Stimulated activated memory B cell treated with anti-CD40 and anti-IgM and Interleukin-4, amounts not matched to agents 10 μg/mL and 1 μg/mL and 100 μg/mL, for 72 hours (primary cell): ENCODE measurements at places on chromosomes 5 and 9.
A peak's percentile ranks its signal among the peaks of the same experiment; 100 is the strongest.

- peak; percentile 53 for ATAC-seq
Measured at GRCh38 chr5:171906703-171907590, 99.5 kb downstream of the FBXW11 start.

GRCh38 chr5:2130361-2130760, 247.6 kb upstream of the IRX4 start:
- ATAC-seq, result no peak

DNA sequence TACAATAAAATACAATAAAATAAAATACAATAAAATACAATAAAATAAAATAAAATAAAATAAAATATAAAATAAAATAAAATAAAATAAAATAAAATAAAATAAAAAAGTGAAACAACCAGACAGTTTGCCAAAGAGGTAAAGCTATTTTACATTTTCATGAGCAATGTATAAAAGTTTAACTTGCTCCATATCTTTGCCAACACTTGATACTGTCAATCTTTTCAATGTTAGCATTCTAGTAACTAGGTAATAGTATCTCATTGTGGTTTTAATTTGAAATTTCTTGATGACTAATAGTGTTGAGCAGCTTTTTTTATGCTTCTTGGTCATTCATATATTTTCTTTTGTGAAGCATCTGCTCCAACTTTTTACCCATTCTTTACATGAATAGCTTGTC, 17.3 kb downstream of the TTC33 start:
- ATAC-seq, result no peak

DNA sequence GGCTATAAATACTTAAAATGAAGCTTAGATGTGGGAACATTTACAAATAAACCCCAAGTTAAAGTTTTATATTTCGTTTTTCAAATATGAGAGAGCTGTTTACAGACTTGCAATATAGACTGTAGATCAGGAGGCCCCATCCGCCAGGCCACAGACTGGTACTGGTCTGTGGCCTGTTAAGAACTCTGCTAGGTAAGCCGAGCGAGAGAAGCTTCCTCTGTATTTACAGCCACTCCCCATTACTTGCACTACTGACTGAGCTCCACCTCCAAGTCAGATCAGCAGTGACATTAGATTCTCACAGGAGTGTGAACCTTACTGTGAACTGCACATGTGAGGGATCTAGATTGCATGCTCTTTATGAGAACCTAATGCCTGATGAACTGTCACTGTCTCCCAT, 561.4 kb upstream of the FAM174A start:
- ATAC-seq, result no peak

DNA sequence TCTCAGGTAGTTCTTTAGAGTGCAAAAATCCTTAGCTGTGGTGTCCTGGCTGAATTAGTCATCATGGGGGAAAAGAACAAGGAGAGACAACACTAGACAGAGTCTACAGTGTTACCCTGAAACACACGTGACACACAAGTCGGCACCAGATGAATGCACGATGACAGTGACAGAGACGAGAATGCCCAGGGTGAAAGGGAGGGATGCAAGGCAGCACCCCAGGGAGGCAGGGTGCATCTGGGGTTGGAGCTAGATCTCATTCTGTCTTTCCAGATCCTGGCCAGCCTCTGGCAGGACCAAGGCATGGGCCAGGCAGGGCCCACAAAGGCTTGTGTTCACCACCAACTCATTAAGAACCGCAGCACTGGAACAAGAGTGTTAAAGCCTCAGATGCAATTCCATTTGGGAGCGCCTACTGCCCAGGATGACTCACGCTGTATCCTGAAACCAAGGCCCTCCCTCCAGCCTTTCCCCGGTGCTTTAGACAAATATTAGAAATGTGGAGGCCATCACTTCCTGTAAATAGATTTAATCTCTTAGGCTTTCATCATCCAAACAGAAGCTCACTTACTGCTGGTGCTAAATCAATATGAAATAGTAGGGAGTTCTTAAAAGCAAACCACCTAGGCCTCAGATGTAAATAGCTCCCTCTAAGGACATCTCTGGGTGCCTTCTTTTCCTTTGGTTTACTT, 56.1 kb downstream of the IRX2 start:
- no peak for ATAC-seq

DNA sequence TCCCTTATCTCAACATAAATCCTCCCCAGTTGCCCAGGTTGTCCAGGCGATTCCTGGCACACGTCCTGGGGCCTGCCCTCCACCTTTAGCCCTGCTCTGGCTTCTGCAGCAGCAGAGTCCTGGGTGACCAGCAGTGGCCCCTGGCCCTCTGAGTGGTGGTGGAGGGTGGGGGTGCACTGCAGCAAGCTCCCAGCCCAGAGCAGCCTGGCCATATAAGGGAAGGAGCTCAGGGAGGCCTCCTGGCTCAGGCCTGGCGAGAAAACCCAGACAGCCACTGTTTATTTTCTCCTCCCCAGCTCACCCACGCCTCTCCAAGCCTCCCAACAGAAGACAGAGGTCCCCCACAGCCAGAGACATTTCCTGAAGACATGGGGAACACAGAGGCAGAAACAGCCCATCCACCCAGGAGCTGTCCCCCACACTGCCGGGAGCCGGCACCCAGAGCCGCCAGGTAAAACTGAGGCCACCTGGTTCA, 44.7 kb upstream of the IL17B start:
- no peak for ATAC-seq

DNA sequence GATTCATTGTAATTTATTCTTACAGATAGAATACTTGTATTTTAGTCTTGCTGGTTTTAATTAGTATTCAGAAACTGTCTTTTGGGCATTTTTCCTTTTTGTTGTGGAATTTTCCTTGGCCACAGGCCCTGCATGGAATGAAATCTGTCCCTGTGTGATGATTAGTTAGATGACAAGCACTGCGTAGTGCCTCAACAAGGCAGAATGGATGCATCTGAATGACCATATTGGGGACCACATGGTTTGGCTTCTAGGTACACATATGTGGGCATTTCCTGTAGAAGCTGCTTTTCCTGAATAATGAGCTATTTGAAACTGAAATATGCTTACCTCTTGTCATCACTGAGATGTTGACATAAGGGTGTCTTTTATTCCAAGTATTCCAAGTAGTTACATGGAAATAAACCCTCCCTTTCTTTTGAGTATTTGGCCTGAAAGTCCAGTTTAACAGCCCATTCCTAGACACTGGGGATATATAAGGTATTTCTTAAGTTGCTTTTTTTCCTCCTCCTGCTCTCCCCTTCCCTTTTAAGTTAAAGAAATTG, 147.3 kb downstream of the YTHDC2 start:
- ATAC-seq, result no peak

- ATAC-seq, result no peak
Measured at GRCh38 chr9:29039258-29039657, 1466.0 kb upstream of the C9orf72 start.

- peak; percentile 14 for ATAC-seq
Measured at GRCh38 chr5:118692811-118693342, 295.5 kb downstream of the DTWD2 start.

DNA sequence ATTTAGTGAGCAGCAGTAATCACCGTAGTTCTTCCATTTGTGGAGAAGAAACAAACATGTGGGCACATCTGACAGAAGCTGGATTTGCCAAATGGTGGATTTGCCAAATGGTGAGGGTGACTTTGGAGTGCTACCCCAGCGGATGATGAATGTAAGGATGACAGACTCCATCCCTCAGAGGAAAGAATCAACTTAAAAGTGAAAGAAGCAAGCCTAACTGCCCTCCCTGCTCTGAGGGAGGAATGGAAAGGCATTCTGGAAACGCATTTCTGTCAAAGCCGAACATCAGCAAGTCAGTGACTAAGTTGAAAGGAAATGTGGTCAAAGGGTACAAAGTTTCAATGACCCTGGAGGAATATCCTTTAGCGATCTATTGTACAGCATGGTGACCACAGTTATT, 143.5 kb downstream of the GPBP1 start:
- ATAC-seq, result no peak

- ATAC-seq, result no peak
Measured at GRCh38 chr5:138651058-138651766, 76.0 kb upstream of the HSPA9 start.

- ATAC-seq, result no peak
Measured at GRCh38 chr9:90038763-90039162, 434.0 kb downstream of the GADD45G start.

DNA sequence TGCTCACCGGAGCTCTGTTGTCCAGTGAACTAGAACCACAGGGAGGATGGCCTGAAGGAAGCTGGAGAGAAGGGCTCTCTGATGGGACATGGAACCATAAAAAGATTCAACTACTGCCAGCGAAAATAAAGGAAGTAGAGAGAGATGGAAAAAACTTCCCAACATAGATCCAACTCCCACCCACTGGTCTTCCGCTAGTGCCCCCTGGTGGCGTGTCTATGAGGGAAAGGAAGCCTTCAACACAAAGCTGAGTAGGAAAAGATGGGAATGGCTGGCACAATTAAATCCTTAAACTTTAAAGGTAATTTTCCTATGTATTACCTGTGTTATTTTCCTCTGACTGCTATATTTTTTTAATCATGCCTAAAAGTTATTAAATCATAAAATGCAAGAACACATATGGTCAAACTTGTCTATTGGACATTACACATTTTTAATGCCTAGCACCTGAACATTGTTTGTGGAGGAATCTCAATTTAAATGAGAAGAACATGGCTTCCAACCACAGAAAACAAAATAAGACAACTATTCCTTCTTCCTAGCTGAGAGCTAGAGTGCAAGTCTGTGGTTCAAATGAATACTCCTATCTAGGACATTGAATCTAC, 51.5 kb downstream of the CEP120 start:
- no peak for ATAC-seq

DNA sequence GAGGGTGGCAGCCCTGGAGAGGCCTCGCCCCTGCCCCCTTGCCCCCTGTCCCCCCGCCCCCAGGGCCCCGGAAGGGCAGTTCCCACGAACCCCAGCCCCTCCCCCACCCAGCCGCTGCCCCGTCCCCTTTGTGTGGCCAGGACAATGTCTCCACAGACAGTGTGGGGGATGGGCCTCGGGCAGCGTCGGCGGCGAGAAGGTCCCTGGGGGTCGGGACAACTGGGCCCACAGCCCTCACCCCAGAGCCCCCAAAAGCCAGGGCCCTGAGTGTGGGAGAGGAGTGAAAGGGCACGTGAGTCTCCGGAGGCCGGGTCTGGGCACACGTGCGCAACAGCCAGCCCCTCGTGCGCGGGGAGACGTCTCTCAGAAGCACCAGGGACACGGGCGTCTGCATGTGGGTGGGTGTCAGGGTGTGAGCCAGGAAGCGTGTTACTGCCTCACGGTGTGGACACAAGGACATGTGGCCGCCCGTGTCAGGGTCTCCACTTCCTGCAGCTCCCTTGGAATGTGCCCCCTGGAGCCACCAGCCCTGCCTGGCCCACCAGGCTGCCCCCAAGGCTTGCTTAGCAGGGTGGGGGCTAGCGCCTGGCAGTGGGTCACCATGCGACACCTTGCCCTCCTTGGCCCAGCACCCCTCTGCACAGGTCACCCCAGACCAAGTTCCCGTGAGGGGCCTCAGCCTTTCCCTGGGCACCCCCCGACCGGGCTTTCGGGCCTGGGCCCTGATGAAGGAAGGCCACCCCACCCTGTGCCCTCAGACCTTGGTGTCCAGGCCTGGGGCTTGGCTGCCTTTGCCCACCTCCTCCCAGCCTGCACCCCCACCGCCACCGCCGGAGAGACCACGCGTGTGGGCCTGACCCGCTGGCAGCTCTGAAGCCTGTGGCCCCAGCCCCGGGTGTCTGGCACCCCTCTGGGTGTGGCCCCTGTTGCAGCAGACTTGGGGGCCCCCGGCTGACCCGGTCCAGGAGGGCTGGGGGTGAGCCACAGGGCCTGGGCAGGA, 12.8 kb upstream of the NRARP start:
- ATAC-seq, result no peak

DNA sequence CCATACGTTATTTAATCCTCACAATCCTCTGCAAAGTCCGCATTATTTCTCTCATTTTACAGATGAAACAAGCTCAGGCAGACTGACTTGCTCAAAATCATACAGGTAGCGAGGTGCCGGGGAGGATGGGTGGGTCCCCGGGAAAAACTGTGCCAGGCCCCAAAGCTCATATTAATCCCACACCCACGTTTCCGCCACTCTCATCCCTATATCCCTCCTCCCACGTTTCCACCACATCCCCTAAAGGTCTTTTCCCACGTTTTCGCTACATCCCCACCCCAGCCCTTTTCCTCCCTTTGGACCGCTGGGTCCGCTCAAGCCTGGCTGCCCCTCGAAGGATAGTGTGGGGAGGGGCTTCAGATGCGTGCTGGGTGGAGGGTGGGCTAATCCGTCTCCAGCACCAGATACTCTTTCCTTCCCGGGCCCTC, 434 bp upstream of the FSD1L start:
- ATAC-seq, result no peak

DNA sequence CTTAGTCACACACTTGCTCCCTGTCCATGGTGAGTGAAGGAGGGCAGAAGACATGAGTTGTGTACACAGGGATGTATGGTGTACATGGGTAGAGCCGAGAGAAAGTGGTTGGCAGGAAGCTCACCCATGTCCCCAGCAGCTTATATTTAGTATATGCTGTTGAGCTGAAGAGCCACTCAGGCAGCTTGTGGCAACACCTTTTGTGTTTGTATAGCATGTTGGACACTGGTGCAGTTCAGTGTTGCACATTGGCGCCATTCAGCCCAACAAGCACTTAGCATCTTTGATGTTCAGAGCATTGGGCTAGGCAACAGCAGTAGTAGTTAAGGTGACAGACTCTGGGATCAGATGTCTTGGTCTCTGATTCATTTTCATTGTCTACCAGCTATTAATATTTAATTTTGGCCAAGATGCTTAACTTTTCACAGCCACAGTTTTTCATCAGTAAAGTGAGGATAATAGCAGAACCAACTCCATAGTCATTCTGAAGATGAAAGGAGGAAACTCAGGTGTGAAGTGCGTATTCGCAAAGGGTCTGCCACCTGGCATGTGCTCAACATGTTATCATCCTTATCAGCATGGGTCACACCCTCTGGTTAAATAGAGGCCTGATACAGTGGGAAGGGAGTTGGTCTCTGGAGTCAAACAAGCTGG, 184.8 kb downstream of the NR3C1 start:
- no peak for ATAC-seq

GRCh38 chr5:168723037-168723436, 143.9 kb upstream of the PANK3 start:
- ATAC-seq, result no peak

DNA sequence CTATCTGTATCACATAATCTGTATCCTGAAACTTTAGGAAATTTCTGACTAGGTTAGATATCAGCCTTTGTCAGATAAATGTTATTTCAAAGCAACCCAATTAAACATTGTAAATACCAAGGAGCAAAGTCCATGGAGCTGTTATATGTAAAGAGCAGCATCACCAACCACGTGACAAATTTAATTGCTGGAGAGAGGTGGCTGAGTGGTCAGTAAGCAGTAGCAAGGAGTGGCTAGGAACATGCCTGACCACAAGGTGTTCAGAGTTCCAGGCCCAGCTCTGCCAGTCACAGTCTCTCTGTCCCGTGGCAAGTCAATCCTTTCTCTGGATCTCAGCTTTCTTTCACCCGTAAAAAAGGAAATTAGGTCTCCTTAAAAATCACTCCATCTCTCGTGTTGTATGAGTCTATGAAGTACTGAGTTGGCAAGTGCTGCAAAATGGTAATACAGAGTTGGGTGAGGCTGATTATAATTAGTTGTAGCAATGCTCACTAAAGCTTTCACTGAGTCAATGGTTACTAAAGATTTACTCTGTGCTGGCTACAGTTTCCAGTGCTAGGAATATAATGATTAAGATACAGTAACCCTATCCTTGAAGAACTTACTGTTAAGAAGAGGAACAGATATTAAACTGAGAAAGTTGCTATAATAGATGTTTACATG, 166.1 kb downstream of the GNAQ start:
- ATAC-seq, result no peak
